ENCODE measurements at places on chromosomes 13 and 19. TPM values are rescaled to one million over a fixed set of nuclear protein-coding genes. Genes with fewer than 3 reads are reported as not detected.

DNA sequence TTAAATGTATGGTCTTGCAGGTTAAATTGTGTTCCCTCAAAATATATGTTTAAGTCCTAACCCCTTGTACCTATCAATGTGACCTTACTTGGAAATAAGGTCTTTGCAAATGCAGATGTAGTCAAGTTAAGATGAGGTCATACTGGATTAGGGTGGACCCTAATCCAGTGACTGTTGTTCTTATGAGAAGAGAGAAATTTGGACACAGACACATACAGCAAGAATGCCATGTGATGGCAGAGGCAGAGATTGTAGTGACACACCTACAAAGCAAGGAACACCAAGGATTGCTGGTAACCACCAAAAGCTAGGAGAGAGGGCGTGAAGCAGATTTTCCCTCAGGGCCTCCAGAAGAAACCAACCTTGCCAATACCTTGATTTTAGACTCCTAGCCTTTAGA lies 50.2 kb downstream of the LACC1 start:
- DNase-seq = no peak

DNA sequence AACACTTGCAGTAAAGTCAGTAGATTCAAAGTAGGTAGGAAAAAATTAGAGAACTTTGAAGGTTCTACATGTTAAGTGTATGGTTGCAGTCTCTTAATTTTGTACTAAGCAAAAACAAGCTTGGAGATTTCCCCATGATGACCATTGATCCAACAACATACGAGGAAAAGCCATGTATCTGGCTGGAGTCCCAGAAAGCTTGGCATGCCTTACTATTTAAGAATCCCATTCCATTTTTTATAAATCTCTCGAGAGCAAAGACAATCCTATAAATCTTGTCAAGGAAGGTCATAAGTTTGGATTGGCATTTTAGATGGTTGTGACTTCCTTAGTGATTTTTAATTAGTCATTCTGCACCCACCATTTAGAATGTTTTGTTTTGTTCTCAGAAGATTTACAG lies 495.9 kb downstream of the GPC5 start:
- no peak for DNase-seq

DNA sequence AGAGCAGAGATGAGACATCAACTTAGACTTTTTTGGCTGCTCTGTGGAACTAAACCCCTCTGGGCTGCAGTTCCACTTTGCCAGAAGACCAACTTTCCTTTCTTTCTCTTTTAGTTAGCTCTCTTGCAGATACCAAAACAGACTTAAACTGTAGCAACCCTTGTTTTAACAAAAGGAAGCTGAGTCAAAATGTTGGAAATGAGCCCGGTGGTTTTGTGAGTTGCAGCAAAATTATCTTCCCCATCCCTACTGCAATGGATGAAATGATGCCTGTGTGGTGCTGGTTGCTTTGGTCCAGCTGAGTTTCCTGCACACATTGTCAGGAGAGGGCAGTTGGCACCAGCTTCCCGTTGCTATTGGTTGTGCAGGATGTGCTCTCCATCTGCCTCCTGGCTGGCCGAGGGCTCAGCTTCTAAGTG lies 115.3 kb downstream of the LRCH1 start:
- DNase-seq = no peak

GRCh38 chr13:57704031-57704430 lies 72.5 kb downstream of the PCDH17 start:
- no peak for DNase-seq

DNA sequence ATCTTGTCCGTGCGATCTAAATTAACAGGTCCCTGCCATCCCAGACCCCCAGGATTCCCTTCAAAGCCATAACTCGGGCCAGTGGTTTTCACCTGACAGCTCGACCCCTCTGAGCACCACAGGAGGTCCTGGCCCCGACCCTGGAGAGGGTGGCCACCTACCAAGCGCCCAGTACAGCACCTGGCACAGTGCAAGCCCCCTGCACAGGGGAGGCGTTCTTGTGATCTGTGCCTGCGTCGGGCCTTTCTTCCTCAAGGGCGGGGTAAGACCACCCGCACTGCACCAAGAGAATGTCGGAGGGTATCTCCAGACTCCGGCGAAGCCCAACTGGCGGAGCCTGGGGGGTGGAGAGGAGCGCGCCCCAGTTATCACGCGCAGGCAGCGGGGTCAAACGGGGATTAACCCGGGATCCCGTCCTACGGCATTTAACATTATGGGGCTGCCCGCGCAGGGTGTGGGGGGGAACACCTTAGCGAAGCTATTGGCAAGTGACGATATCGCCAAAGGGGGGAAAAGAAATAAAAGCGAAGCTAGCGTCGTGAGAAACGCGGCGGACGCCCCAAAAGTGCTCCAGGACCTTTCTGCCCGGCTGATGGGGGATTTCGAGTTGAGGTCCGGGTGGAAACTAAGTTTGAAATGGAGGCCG lies 1.3 kb upstream of the HNRNPL start:
- DNase-seq = no peak

GRCh38 chr13:79673310-79673992 lies 192.5 kb downstream of the NDFIP2 start:
- DNase-seq = no peak

GRCh38 chr13:33494596-33495204 lies 209.1 kb upstream of the STARD13 start:
- peak; percentile 57 for DNase-seq

DNA sequence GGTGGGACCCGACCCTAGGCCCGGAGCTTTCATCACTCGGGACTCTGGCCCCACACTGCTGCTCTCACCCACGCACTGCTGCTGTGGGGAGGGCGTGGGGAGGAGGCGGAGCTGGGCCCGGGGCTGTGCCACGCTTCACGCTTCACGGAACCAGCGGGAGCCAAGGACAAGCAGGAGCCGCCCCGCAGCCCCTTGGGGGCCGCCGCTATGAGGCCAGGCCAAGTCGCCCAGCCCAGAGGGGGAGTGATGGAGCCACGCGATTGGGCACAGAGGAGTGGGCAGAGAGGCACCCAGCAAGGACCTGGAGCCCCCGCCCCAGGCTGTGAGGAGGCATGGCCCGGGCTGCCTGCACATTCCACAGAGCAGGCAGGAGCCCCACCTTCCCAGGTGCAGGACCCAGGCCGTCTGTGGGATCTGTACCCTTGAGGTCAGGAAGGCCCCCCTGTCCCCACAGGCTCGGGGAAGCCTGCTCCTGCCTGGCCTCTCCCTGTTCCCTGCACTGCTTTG lies 10.2 kb upstream of the SUPT20H start:
- no peak for DNase-seq

DNA sequence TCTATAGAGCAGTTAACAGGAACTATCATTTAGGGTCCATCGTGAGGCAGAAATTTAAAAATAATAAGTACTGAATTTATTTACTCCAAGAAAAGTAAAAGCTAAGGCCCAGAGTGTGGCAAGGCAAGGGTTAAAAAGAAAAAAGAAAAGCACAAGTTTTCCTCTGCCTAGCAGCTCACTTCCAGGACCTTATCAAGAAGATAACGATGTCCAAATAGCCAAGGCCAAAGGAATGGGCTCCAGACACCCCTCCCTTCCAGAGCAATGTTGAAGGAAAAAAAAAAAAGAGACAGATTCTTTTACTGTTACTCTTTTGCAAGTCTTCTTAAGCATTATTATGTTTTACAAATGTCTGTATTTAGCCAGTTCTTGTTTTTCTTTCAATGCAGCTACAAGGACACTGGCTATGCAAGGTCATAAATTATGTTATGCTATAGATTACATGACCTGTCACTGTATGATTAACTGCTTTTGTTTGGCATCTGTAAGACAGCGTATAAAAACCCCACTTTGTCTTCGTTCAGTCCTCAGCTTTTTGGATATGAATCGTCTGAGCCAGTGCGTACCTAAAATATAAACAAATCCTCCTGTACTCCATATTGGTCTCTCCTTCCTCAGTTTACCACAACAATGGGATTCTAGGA lies 2.9 kb upstream of the ZNF700 start:
- no peak for DNase-seq

Gene TSSK6
- 2.3 TPM for polyA plus RNA-seq

Gene PDX1
- polyA plus RNA-seq = not detected

Gene DKKL1
- 5.8 TPM for polyA plus RNA-seq

Gene TNNT1
- 6.7 TPM for polyA plus RNA-seq

Gene AMER2
- polyA plus RNA-seq = 0.43 TPM

Gene SGCG
- 5.4 TPM for polyA plus RNA-seq

Gene ZNF540
- 3.7 TPM for polyA plus RNA-seq

Measured in renal pelvis (tissue), 12 donors.